Activated T-cell treated with anti-CD3 and anti-CD28 coated beads, Interleukin-2, amount 50 U/mL, for 48 hours (primary cell): ENCODE measurements at places on chromosomes 2 and 18.

- DNase-seq: no peak
Observed at GRCh38 chr2:27588308-27588707, 5.5 kb downstream of the ZNF512 start.

DNA sequence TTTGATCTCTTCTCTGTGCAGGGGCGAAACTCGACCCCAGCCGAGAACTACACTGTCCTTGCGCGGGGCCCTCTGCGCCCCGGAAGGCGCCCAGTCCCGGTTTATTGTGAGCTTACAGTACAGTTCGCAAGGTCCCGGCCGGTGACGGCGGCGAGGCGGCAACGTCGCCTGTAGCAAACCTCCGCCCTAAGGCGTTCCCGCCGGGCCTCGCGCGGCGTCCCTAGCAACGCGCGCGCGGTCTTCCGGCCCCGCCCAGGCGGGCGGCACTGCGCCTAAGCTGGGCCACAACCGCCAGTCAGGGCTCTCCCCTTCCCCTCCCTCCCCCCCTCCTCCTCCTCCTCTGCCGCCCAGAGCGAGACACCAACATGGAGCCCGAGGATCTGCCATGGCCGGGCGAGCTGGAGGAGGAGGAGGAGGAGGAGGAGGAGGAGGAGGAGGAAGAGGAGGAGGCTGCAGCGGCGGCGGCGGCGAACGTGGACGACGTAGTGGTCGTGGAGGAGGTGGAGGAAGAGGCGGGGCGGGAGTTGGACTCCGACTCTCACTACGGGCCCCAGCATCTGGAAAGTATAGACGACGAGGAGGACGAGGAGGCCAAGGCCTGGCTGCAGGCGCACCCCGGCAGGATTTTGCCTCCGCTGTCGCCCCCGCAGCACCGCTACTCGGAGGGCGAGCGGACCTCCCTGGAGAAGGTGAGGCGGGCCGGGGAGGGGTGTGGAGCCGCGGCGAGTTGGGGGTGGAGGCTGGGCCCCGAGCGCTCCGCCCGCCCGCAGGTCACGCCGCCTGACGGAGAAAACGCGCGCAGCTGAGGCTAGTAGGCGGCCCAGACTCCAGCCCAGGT is at the start of gene ALMS1:
Gene ALMS1 (plus strand): TSS at position 333 of the 838 bp plus-strand sequence. CDS start 33 bp downstream, at position 366.
- peak; percentile 88 for DNase-seq

GRCh38 chr18:78579854-78580577 is 399.6 kb upstream of the SALL3 start:
- no peak for DNase-seq

DNA sequence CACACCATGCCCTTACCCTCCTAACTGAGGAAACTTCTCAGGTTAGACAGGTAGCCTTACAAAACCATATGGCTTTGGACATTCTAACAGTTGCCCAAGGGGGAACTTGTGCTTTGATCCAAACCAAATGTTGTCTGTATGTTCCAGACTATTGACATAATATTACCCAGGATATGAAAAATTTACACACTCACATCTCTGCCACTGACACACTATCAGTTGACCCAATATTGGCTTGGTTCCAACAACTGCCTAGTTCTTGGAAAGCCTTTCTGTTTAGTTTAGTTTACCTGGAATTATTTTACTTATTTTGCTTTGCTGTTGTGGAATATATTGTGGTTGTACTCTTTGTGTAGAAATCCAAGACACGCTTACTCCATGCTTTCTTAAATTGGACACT is 178.4 kb downstream of the RNF152 start:
- DNase-seq: no peak

DNA sequence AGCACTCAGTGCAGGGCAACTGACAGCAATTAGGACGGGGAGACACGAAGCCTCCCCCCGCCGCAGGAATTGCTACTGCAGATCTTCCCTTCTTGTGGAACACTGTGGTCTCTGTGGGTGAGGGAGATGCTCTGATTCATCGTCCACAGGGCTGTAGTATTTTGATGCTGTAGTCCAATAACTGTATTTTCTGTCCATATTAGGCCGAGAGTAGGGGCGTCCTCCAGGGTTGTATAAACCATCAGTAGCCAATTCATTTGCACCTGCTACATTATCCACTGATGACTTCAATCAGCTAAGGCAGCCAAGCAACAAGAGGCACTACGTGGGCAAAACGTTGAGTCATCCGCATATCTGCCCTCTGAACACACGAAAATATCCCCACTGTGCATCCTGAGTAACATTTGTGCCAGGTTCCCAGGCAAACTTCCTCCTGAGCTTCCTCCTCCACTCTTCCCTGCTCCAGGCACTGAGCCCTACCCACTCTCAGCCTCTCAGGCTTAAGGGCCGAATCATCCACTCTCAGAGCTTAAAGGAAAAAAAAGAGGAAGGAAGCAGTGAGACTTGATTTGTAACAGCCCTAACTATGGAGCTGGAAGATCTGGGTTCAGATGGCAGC is 62.1 kb downstream of the LBH start:
- DNase-seq: no peak

DNA sequence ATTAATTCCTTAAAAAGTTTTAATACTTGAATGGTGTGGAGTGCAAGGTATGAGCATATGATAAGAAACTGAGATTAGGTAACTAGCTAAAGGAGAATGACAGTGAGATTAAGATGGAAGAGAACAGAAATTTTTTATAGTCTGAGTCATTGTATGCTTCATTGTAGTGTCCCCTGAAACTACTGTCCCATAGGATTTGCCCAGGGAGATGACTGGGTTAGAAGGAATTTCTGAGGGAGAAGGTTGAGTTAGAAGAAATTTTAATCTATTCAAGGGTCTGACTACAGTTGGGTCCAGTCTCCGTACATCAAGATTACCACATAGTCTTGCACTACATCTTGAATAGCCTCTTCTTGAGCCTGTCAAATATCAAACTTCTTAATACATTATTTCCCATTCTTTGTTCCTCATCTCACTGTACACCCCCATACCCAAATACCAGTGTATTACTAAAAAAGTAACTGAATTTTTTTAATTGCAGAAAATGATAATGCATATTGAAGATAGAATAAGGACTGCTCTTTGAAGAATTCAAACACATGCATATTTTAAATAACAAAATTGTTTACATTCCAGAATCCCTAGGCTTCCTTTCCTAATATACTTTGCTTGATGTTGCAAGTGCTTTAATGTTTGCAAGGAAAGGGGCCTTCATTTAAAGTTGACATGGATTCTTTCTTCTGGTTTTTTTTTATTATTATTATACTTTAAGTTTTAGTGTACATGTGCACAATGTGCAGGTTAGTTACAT is 314.3 kb upstream of the COL3A1 start:
- no peak for DNase-seq

DNA sequence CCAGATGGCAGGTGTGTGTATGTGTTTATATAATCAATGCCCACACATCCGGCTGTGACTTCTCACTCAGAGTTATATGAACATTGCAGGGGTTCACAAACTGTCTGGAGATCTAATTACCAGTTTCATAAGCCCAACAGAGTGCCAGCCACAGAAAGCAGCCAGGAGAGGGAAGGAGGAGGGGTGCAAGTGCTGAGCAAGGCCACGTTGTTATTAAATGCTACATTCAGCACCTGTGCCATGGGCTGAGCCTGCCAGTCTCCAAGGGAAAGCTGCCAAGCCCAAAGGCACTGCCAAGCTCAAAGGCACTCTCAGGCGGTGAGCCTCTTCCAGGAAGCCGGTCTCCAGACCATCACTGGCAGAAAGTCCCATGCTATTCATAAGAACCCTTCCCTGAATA is 17.4 kb downstream of the XDH start:
- no peak for DNase-seq

DNA sequence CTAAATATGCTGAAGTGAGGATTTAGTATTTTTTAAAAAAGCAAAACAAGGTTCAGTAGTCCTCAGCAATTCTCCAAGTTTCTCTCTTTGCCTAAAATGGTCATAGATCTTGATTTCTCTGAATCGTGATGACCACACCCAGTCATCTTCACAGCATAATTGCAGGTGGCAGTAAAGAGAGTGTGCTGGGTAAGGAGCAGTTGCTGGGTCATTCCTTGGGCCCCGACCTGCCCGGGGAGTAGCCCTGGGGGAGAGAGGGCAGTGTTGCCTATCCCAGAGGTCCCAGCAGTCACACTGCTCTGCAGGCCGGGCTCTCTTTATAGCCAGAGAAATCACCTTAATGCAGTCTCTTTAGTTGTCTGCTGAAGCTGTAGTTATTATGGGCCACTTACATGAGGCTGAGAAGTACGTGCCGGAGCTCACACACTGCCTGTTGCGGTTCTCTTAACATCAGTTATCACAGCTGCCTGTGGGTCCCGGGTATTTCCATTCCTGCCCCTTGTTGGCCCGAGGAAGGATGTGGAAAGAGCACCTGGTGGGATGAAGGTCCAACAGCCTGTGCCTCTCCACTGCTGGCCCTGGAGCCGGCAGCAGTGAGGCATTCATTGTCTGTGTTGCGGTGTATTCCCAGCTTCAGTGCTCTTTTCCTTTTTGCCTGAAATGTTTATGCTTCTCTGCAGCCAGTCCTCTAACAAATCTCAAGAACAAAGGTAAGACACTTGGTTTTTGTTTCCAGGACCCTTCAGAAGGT is 230.1 kb downstream of the ALPK2 start:
- no peak for DNase-seq

DNA sequence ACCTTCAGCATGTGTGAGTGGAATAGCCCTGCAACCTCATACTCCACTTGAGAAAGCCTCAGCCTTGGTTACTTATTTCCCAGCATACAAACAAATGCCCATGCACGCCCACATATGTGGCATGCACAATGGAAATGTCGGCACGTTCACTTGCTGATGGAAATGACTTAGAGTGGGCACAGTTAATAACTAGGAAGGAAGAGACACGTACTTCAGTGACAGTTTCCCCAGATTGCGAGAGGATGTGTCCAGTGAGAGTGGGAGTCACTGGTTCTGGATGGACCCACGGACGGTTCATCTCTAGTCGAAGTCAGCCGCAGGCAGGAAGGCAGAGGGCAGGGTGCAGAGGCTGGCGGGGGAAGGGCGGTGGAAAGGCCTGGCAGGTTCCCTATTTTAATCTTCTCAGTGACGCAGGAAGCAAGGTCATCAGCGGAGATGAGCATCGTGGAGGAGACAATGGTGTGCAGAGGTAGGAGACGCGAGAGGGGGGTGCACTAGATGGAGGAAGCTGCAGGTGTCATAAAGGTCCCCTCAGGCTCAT is 350.7 kb upstream of the MYT1L start:
- no peak for DNase-seq

DNA sequence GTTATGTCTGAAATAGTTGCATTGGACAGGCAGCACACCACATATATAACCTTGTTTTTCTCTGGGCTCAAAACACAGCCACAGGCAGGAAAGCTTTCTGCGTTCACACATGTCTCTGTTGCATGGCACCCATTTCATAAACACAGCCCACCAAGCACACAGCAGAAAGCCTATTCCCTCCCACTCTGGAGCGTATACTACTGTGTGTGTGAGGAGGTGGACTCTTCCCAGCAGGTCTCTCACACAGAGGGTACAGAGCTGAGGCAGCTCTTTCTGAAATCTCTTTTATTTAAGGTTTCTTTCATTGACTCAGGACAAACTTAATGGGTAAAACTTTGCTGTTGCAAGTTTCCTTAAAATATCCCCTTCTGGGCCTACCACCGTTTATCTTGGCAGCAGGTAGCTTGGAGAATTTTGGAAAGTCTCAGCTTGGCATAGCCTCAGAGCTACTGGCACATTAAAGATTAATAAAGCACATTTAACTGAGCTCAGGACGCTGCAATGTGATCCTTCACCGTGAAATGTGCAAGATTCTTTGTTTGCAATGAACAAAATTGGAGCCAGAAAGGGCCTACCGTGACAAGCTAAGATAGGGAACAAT is 105.1 kb upstream of the NCKAP5 start:
- no peak for DNase-seq

DNA sequence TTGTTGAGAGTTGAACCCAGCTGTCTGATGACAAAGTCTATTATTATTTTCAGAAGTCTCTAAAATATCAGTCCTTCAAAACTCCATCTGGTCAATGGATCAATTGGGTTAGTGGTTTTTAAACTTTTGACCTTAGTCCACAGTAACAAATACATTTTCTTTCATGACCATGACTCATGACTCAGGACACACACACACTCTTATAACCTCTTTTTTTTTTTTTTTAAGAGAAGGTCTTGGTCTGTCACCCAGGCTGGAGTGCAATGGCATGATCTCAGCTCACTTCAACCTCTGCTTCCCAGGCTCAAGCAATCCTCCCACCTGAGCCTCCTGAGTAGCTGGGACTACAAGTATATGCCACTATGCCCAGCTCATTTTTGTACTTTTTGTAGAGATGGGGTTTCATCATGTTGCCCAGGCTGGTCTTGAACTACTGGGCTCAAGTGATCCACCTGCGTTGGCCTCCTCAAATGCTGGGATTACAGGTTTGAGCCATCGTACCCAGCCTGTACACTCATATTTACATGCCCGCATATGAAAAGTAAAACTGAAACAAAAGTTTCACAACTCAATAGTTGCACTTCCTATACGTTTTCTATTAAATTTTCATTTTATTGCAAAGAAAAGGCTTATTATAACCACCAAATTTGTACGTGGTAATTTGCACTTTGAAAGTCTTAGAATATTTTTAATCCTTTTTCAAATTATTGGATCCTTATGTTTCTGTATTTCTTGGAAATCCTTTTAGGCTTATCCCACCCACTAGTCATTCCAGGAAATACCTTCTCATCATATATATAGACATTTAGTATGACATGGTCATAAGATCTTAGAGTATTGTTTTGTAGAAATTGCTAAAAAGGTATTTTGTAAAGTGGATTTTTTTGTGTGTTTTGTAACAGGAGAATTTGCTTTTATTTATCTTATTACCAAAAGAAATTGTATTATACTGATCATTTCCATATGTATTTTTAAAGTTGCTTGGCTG is 199.0 kb downstream of the LPIN1 start:
- DNase-seq: peak; percentile 29

DNA sequence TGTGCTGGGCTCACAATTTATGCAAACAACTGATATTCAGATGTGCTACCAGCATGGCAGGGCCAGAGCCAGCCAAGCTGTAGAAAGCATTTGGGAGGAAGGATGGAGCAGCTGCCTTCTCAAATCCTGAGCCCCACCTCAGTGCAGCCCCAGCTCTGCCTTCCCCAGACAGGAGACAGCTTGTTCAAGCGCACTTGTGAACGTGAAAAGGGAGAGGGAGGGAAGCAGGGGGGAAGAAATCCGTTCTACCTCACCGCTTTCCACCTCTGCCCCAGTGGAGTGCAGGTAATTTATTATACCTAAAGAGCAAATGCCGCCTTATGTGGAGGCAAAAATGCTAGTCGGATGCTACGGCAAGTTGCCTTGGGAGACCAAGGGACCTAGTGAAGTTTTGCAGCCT is 66.0 kb upstream of the SLC14A2 start:
- DNase-seq: no peak

- DNase-seq: no peak
Observed at GRCh38 chr2:176122683-176123410, at the start of gene HOXD9. HOXD9 (plus strand) TSS chr2:176122719; CDS start chr2:176122769, 50 bp downstream.

GRCh38 chr2:7619203-7619970 is 702.2 kb downstream of the RNF144A start:
- no peak for DNase-seq

DNA sequence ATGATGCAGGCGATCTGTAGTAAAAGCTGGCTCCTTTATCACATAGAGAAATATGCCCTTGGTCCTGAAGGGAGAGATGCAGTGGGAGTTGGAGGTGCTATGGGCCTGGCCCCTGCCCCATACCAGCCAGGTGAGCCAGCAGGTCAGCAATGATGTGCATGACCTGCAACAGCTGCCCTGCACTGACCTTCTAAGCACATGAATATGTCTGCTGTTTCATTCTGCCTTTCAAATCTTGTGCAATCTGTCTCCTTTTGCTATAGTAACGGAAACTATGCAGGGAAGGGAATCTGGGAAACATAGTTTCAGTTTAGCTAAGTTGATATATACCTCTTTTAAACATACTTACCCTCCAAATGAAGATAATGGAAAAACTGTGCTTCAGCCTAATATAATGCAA is 235.2 kb downstream of the TDRD15 start:
- DNase-seq: no peak
